ENCODE measurements at places on chromosomes 2 and 18.

DNA sequence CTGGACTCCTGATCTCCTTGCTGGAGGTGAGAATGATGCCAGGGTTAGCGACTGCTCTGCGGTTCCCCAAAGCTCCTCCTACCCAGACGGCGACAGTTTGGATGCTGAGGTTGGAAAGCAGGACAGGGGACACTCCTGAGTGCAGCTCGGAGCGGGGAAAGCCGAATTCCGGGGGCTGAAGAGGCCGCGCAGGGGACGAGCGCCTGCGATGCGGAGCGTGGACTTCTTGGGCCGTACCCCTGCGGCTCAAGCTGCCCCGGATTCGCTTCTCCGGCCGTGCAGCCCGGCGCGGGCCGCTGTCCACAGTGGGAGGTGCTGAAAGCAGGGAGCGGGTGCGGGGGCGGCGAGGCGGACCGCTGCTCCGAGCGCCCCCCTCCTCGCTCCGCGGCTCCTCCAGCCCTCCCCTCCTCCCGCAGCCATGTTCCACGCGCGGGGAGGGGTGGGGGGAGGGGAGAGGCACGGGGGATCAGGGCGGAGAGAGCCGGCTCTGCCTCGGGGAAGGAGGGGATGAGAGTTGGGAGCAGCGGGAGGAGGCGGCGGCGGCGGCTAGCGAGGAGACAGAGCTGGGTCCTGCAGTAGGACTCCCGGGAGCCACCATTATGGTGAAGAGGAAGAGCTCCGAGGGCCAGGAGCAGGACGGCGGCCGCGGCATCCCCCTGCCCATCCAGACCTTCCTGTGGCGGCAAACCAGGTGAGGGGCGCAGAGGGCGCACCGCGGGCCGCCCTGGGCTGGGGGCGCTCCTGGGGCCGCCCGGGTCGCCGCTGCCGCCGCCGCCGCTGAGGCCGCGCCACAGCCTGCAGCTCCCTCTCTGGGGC, at the start of gene UNC80:
Gene UNC80, plus strand, starts transcription at position 359 of the 816 bp plus-strand sequence. Its CDS starts 241 bp downstream, at position 600.
- peak; percentile 85 for DNase-seq

- DNase-seq: no peak
These were observed 685.8 kb upstream of the HS6ST1 start for GRCh38 chr2:129004485-129004884.

GRCh38 chr18:73664896-73665295, 482.7 kb downstream of the FBXO15 start:
- DNase-seq: no peak

GRCh38 chr2:203802342-203803052, 65.1 kb upstream of the CTLA4 start:
- no peak for DNase-seq

DNA sequence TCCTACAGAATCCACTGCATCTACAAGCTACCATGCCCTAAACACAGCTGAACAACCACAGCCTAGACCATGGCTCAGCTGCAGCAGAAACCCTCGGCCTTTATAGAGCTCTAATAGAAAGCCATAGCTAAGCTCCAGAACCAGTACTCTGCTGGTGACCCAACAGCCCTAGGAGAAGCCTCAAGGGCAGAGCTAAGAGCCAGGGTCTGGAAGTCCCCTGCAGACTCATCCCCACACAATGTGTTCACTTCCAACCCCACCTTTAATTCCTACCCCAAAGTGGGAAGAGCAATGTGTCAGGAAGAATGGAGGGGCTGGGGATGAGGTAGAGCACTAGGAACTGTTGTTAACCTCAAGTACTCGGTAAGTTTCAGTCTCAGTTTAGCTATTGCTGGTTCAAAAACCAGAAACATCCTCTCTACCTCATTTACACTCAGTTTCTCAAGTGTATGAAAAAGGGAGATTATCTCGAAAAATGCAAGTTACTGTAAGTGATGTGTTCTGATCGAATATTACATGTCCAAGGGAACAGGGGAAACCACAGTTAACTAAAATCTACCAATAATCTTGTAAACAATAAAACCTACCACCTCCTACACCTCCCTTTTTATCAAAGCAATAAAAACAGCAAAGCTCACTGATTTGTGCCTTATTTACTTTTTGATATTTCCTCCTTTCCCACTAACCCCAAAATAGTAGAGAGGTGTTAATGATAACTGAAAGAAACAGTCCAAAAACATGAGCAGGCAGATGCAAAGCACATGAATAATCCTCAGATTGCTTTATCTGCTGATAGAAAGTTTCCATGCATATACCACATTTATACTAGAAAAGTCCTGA, 36.2 kb downstream of the THADA start:
- no peak for DNase-seq
